Cardiac muscle cell (in vitro differentiated cells and primary cell): ENCODE measurements at places on chromosomes 13 and 19.

DNA sequence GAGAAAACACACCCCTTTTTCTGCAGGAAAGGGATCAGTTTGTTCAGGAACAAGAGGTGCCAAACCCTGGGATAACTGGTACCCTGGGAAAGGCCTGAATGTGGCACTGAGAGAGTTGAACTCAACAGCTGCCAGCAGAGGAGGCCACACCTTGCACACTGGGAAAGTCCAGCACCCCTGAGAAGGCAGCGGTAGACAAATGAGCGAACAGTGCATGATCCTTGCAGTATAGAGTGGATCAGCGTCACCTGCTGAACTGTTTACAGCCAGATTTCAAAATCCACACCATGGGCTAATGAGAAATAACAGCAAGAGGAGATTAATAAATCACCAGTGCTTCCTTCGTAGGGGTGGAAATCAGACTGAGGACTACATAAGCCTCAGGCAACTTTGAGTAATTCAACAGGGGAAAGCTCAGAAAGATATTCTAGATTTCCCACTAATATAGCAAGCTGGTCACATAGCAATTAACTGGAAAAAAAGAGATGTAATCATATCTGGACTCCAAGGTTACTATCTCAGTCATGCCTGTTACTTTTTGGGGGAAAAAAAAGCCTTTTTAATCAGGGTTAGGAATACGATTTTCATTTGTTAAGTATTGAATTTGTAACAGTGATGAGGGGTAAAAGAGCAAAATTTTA, 52.0 kb downstream of the DCT start:
- H3K27ac ChIP-seq = no peak overlapping the region
- peaks cover 19% of the 10 kb centered on the region for H3K4me1 ChIP-seq
- DNase-seq = no peak

DNA sequence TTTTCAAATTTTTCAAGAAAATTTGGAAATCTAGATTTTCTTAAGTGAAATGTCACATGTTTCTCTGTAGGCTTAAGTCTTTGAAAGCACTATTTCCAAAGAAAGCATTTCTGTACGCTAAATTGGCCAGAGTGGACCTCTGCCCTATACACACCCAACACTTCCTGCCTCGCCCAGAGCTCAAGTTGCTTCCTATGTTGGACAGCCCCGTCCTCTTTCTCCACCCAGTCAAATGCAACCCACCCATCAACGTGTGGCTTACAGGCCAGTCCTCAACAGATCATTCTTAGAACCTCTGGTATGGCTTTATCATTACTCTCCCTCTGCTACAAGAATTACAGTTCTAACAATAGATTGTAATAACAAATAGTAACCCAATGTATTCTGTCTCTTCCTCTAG, 24.2 kb downstream of the KLF12 start:
- H3K36me3 ChIP-seq = no peaks in the 10 kb centered on the region
- no peak overlapping the region for H3K27ac ChIP-seq
- no peaks in the 10 kb centered on the region for H3K4me1 ChIP-seq

DNA sequence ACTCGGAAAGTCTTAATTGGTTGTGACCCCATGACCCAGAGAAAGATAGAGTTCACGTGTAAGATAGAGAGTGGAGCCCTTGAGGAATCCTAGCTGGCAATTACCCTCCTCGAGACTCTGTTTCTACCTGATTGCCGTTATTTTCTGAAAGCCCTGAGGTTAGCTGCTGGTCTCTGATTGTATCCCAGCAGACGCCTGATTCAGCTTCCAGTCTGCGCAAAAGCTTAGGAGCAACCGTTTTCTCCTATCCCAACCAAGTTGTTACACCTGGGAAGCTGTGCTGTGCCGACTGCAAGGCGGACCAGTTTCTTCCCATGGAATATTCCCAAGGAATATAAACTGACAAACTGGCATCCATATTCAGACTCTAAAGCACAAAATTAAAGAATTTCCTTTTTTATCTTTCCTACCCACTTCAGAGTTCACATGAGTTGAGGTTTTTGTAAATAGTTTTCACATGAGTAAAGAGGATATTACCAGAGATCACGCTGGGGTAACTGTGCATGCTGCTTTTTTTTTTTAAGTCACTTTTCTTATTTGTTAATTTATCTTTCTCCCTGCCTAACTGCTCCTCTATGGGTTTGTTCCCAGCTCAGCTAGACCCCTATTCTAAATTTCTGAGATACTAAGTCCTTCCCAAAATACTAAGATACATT, 1.5 kb upstream of the TRPC4 start:
- no peaks in the 10 kb centered on the region for H3K36me3 ChIP-seq
- peak; percentile 76 for DNase-seq
- H3K4me3 ChIP-seq = no peak overlapping the region
- H3K27ac ChIP-seq = no peak overlapping the region
- no peaks in the 10 kb centered on the region for H3K4me1 ChIP-seq

- no peak overlapping the region for H3K4me3 ChIP-seq
- no peak for DNase-seq
- H3K4me1 ChIP-seq = no peaks in the 10 kb centered on the region
- H3K27ac ChIP-seq = no peak overlapping the region
Observed at GRCh38 chr13:43861863-43862262, 17.7 kb downstream of the CCDC122 start.

- no peak for DNase-seq
- no peaks in the 10 kb centered on the region for H3K27me3 ChIP-seq
- no peak overlapping the region for H3K4me3 ChIP-seq
- no peak overlapping the region for H3K27ac ChIP-seq
- H3K4me1 ChIP-seq = no peaks in the 10 kb centered on the region
Observed at GRCh38 chr19:44883922-44884321, 7.1 kb upstream of the TOMM40 start.

- DNase-seq = no peak
- H3K4me1 ChIP-seq = no peaks in the 10 kb centered on the region
- H3K36me3 ChIP-seq = no peaks in the 10 kb centered on the region
- no peak overlapping the region for H3K27ac ChIP-seq
- no peaks in the 10 kb centered on the region for H3K27me3 ChIP-seq
- no peak overlapping the region for H3K4me3 ChIP-seq
Observed at GRCh38 chr13:97631158-97631557, 197.2 kb downstream of the RAP2A start.

GRCh38 chr19:5115771-5116202, 146.9 kb downstream of the KDM4B start:
- H3K27ac ChIP-seq = peak overlapping the region; percentile 99
- peaks cover 50% of the 10 kb centered on the region for H3K4me1 ChIP-seq
- no peaks in the 10 kb centered on the region for H3K27me3 ChIP-seq
- H3K36me3 ChIP-seq = peaks cover 12% of the 10 kb centered on the region

GRCh38 chr13:42334329-42334706, 62.4 kb downstream of the AKAP11 start:
- H3K27ac ChIP-seq = no peak overlapping the region
- H3K4me1 ChIP-seq = no peaks in the 10 kb centered on the region
- no peak for DNase-seq
- no peaks in the 10 kb centered on the region for H3K36me3 ChIP-seq

GRCh38 chr13:71323266-71323665, 543.7 kb downstream of the DACH1 start:
- H3K27me3 ChIP-seq = no peaks in the 10 kb centered on the region
- no peak overlapping the region for H3K27ac ChIP-seq
- no peaks in the 10 kb centered on the region for H3K4me1 ChIP-seq
- no peaks in the 10 kb centered on the region for H3K36me3 ChIP-seq
- no peak for DNase-seq
- H3K4me3 ChIP-seq = no peak overlapping the region

DNA sequence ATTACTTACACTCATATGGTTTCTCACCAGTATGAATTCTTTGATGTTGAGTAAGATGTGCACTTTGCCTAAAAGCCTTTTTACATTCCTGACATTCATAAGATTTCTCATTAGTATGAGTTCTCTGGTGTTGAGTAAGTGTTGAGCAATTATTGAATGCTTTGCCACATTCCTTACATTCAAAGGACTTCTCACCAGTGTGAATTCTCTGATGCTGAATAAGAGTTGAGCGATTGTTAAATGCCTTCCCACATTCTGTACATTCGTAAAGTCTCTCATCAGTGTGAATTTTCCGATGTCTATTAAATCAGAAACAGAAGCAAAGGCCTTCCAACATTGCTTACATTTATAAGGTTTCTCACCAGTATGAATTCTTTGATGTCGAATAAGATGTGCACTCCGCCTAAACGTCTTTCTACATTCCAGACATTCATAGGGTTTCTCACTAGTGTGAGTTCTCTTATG, 14.2 kb upstream of the ZFP30 start:
- no peak overlapping the region for H3K4me3 ChIP-seq
- H3K36me3 ChIP-seq = no peaks in the 10 kb centered on the region
- H3K27ac ChIP-seq = no peak overlapping the region
- H3K4me1 ChIP-seq = no peaks in the 10 kb centered on the region
- DNase-seq = no peak

GRCh38 chr19:21463449-21464105, 41.8 kb upstream of the ZNF429 start:
- DNase-seq = peak; percentile 48
- H3K27ac ChIP-seq = peak overlapping the region; percentile 79
- H3K36me3 ChIP-seq = no peaks in the 10 kb centered on the region
- H3K4me3 ChIP-seq = peak overlapping the region; percentile 66
- no peaks in the 10 kb centered on the region for H3K4me1 ChIP-seq

DNA sequence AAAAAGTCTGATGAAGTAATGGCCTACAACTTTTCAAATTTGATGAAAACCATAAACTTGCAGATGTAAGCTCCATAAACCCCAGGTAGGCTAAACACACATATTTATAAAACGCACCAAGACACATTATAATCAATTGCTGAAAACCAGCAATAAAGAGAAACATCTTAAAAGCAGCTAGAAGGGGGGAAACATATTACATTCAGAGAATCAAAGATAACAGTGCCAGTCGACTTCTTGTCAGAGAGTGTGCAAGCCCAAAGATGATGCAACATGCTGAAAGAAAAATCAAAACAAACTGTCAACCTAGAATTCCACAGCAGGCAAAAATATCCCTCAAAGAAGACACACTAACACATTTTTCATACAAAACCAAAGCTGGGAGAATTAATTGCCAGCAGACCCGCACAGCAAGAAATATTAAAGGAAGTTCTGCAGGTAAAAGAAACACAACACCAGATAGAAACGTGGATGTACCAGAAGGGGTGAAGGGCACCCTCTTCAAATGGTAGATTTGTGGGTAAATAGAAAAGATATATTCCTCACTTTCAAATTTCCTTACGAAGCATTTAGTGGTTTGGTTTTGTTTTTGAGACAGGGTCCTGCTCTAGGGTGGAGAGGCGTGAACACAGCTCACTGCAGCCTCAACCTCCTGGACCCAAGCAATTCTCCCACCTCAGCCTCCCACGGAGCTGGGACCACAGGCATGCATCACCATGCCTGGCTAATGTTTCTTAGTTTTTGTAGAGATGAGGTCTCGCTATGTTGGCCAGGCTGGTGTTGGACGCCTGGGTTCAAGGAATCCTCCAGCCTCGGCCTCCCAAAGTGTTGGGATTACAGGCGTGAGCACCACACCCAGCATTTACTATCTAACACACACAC, 16.5 kb upstream of the ATP1A3 start:
- H3K27me3 ChIP-seq = no peaks in the 10 kb centered on the region
- H3K27ac ChIP-seq = no peak overlapping the region
- no peaks in the 10 kb centered on the region for H3K4me1 ChIP-seq
- DNase-seq = peak; percentile 69

DNA sequence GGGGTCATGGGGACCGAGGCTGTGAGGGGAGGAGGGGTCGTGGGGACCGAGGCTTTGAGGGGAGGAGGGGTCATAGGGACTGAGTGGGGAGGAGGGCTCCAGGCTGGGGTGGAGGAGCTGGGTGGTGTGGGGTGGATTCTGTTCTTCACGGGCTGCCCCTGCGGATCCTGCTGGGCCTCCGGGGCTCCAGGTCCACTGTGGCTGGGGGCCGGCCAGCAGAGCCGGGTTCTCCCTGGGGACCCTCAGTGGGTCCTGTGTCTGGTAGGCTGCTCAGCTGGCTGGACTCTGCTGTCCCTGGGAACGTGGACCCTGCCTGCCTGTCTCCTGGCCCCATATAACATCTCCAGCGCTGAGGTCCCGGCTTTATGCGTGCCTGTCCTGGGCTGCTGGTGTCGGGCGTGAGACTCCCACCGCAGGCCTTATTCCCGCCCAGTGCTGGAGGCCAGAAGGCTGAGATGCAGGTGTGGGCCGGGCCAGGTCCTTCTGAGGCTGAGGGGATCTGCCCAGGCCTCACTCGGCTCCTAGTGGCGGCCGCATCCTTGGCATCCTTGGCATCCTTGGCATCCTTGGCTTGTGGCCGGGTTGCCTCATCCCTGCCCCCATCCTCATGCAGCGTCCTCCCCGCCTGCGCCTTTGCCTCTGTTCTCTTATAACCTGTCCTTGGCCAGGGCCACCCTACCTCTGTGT, 19.8 kb upstream of the GNA15 start:
- peaks cover 6% of the 10 kb centered on the region for H3K36me3 ChIP-seq
- no peaks in the 10 kb centered on the region for H3K27me3 ChIP-seq
- no peak overlapping the region for H3K4me3 ChIP-seq
- H3K27ac ChIP-seq = no peak overlapping the region

DNA sequence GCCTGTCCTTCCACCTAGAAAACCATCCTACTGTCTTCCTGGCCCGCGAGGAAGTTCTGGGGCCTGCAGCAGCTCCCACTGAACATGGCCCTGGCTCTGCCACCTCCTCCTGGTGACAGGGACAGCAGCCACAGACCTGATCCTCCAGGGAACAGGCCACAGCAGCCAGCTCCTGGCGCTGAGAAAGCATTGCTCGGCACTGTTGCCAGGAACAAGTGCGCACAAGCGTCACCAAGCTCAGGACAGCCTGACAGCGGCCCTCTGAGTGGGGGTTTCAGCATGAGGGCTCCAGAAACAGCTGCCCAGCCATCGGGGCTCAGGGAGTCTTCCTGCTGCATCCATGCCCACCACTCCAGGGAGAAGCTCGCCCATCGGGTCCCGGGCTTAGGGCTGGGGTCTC, 21.9 kb downstream of the AP3D1 start:
- H3K4me1 ChIP-seq = no peaks in the 10 kb centered on the region
- H3K27me3 ChIP-seq = no peaks in the 10 kb centered on the region
- H3K36me3 ChIP-seq = peaks cover 15% of the 10 kb centered on the region
- DNase-seq = no peak
- H3K27ac ChIP-seq = no peak overlapping the region

DNA sequence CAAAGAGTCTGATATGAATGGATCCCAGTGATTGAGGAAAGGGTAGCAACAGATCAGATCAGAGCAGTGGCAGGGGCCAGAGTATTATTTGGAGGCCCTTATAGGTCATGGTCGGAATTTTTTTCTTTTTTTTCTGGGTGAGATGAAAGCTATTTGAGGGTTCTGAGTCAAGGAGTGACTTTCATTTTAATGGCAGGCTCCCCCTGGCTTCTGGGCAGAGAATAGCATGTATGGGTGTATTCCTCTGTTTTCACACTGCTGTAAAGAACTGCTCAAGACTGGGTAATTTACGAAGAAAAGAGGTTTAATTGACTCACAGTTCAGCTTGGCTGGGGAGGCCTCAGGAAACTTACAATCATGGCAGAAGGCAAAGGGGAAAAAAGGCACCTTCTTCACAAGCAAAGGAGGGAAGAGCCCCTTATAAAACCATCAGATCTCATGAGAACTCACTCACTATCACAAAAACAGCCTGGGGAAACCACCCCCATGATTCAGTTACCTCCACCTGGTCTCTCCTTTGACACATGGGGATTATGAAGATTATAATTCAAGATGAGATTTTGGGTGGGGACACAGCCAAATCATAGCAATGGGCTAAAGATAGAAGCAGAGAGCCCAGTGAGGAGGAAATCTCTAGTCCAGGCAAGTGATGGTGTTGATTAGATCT, 3.0 kb upstream of the SLC6A16 start:
- DNase-seq = peak; percentile 16
- H3K36me3 ChIP-seq = no peaks in the 10 kb centered on the region
- no peak overlapping the region for H3K4me3 ChIP-seq
- H3K27me3 ChIP-seq = no peaks in the 10 kb centered on the region
- no peaks in the 10 kb centered on the region for H3K4me1 ChIP-seq
- no peak overlapping the region for H3K27ac ChIP-seq
